ENCODE measurements at places on chromosomes 5 and 9.

GRCh38 chr9:117315236-117315635, 99.6 kb downstream of the ASTN2 start:
- DNase-seq, result no peak

- DNase-seq, result no peak
These were observed 144.0 kb upstream of the RPS23 start for GRCh38 chr5:82422001-82422740.

- DNase-seq, result no peak
These were observed 439.5 kb downstream of the GADD45G start for GRCh38 chr9:90044263-90044662.

DNA sequence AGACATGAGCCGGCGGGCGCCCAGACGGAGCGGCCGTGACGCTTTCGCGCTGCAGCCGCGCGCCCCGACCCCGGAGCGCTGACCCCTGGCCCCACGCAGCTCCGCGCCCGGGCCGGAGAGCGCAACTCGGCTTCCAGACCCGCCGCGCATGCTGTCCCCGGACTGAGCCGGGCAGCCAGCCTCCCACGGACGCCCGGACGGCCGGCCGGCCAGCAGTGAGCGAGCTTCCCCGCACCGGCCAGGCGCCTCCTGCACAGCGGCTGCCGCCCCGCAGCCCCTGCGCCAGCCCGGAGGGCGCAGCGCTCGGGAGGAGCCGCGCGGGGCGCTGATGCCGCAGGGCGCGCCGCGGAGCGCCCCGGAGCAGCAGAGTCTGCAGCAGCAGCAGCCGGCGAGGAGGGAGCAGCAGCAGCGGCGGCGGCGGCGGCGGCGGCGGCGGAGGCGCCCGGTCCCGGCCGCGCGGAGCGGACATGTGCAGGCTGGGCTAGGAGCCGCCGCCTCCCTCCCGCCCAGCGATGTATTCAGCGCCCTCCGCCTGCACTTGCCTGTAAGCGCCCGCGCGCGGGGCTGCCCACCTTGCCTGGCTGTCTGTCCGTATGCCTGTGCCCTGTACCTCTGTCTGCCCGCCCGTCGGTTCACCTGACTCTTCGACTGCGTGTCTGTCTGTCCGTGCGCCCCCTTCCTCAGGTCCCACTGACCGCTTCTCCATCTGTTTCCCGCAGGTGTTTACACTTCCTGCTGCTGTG, 412 bp downstream of the FGF18 start:
- no peak for DNase-seq

DNA sequence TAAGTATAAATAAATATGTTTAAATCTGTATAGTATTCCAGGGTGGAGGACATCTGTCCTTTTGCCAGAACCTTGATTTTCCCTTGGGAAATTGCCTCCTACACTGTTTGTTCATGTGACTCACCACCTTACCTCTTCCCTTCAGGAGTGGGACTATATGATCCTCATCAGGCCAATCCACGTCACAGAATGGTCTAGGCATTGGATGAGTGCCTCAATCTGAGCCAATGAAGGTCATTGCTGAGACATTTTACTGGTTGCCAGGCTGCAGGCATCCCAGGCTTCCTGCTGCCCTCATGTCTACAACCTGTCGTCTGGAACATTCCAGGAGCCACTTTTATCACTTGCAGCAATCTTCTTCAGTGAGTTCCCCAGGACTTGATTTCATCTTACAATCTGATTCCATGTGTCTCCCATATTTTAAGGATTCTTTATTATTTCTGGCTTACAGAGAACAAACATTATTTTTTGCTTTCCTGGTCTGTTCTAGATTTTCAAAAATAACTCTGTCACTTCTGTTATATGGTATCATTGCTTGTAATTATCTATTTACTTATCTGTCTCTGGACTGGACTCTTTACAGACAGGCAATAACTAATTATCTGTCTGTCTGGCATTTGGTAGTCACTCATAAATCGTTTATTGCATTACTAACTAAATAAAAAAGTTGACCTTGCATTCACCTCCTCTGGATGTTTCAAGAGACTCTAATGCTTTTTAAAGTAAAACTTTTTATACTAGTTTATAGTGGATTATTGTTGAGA, 107.3 kb upstream of the APC start:
- no peak for DNase-seq

DNA sequence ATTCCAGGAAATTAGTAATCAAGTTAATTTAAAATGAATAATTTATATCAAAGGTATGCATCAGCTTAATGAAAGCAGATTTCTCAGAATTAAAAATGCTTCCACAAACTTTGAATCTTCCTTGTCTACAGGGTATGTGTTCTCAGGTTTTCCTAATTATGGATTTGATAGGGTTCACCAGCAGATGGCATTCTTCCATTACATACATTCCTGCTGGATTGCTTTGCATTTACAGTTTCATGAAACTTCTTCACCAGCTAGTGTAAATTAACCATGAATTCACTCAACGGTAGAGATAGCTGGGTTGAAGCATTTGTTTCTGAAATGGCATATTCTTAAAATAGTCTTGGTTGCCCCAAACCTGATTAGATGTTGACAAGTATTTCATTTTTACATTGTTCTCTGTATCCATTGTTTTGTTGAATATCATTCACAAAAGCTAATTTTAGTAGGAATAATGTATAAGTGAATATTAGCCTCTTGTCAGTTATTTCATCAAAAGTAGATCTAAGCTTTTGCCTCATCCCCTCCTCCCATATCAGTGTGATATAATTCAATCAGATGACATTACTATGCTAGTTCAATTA, 68.7 kb upstream of the WDR41 start:
- no peak for DNase-seq

- no peak for DNase-seq
These were observed 323.4 kb downstream of the PSAT1 start for GRCh38 chr9:78620303-78620702.

DNA sequence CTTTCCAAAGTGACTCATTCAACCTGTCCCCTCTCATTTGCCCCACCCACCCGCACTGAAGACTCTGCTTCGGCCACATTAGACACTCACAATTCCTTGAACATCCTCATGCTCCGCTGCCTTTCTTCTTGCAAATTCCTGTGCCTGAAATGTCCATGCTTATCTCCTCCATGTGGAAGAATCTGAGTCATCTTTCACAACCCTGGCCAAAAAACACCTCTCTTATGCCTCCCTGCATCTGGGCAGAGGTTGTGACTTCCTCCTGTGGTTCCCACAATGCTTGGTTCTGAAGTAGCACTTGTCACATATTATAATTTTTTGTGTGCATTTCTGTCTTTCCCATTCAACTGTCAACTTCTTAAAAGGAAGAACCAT, 238.6 kb downstream of the ENC1 start:
- DNase-seq, result no peak

GRCh38 chr9:89418474-89418845, 79.5 kb downstream of the SEMA4D start:
- no peak for DNase-seq

GRCh38 chr9:21255538-21256212, 15.9 kb upstream of the IFNA14 start:
- DNase-seq, result no peak

DNA sequence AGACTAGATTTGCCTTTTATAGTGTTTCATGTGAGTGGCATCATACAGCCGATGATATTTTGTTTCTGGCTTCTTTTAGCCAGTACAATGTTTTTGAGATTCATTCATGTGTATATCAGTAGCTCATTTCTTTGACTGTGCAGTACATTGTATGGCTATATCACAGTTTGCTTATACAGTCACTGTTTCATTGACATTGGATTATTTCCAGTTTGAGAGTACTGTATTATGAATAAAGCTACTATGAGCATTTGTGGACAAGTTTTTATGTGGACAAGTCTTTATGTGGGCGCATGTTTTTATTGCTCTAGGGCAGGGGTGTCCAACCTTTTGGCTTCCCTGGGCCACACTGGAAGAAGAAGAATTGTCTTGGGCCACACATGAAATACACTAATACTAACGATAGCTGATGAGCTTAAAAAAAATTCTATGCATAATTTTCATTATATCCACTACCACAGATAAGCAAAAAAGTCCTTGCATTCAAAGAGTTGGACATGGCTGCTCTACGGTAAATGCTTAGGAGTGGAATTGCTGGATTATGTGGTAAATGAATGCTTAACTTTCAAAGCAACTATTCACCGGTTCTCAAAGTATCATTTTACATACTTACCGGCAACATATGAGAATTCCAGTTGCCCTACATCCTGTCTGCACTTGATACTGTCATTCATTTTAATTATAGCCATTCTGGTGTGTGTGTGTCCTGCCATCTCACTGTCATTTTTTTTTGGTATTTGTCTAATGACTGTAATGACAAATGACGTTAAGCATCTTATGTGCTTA, 177.8 kb downstream of the RGS3 start:
- DNase-seq, result no peak

DNA sequence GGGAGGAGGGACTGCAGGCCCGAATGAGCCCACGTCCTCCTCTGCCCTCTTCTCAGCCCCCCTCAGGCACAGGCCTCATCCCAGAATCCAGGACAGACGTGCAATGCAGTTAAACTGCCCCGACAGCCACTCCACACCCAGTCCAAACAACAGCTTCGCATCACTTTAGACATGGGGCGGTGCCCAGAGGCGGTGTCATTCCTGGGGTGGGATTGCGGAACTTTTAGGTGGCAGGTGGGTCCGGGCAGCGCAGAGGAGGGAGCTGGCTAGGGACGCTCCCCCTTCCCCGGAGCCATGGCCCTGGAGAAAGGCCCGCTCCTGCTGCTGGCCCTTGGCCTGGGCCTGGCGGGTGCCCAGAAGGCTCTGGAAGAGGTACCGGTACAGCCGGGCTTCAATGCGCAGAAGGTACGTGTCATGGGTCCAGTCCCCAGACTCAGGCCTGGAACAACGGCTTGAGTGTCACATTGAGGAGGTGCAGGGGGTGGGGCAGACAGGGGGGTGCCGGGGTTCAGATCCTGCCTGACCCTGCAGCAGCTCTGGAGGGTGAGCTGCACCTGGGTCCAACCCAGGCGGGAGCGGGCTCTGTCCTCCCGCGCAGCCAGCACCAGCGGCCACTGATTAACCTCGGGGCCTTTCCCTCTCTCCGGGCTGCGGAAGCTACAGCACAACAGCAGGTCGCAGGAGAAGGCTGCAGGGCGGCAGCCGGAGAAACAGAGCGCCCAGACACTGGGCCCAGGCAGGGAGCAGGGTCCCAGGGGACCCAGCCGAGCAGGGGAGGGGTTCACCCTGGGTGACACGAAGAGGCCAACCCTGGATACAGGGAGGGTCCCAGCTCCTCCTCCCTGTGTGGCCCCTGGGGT, 25.2 kb downstream of the GLT6D1 start:
- DNase-seq, result no peak

DNA sequence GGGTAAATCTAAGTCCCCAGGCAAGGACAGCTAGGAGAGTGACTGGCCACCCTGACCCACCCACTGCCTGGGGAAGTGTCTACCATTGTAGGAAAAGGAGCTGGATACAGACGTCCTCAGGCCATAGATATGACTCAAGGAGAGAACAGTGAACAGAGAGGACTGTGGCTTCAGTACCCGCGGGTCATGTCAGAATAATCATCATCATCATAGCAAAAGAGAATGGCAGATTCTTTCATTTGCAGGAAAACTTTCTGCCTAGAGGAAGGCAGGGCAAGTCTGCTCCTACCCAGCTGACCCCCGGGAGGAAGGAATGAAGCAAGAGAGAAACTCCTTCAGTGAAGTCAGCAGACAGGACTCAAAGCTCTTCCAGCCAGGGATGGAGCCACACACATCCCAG, 52.2 kb upstream of the UBTD2 start:
- DNase-seq, result no peak

DNA sequence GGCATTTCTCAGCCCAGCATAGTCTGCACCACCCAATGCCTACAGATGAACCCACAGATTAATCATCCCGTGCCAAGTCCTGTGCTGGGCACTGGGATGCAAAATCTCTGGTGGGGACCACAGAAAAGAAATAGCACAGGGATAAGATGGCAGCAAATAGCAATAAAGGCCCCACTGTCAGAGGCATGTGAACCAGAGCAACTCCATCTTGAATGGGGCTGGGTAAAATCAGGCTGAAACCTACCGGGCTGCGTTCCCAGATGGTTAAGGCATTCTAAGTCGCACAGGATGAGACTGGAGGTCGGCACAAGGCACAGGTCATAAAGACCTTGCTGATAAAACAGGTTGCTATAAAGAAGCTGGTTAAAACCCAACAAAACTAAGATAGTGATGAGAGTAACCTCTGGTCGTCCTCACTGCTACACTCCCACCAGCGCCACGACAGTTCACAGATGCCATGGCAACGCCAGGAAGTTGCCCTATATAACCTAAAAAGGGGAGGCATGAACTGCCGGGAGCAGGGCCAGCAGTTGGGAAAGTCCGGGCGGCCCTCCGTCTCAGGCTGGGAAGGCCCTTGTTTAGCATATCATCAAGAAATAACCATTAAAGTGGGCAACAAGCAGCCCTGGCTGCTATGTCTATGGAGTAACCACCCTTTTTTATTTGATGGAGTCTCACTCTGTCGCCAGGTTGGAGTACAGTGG, 65.2 kb downstream of the C9orf50 start:
- no peak for DNase-seq

DNA sequence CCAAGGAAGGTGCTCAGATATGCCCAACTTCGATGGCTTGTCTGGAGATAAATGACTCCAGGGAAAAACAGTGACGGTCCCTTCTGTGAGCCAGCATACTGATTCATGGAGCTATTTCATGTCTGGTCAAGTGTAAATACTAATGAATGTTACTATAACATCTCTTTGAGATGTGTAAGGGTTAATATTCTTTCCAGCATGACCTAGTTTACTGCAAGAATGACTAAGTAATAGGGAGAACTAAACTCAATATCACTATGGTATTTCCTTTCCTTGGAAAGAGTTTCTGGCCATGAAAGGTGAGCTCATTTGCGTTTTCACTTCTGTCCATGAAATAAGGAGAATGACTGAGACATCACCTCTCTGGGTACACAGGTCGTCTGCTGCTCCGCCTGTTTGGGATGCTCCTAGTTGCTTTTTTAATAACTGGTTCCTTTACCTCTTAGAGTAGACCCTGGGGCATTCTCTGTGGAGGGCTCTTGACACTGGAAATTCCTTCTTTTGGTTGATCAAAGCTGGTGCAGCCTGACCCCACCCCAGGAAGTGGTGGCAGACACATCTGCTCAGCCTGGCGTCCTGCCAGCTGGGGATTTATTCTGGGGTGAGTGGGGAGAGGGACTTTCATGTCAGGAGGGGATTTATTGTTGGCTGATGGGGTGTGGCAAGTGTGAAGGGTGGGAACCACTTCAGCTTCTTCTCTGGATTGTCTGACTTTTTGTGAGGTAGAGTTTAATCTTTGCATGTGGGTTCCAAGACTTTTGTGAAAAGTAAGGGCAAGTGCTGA, 250.0 kb upstream of the MPDZ start:
- no peak for DNase-seq

GRCh38 chr5:139422307-139422893, 16.9 kb downstream of the DNAJC18 start:
- no peak for DNase-seq

GRCh38 chr9:97850746-97851445, 2.1 kb upstream of the FOXE1 start:
- no peak for DNase-seq

GRCh38 chr5:33369485-33370465, 71.0 kb upstream of the TARS1 start:
- DNase-seq, result no peak

GRCh38 chr5:161093100-161093499, 241.1 kb upstream of the ATP10B start:
- DNase-seq, result no peak
